ENCODE measurements at places on chromosomes 11 and 22.

GRCh38 chr11:86513746-86514373, 139.2 kb downstream of the CCDC81 start:
- DNase-seq, result no peak

- DNase-seq, result no peak
Observed at GRCh38 chr22:17867160-17867785, 93.0 kb upstream of the BID start.

DNA sequence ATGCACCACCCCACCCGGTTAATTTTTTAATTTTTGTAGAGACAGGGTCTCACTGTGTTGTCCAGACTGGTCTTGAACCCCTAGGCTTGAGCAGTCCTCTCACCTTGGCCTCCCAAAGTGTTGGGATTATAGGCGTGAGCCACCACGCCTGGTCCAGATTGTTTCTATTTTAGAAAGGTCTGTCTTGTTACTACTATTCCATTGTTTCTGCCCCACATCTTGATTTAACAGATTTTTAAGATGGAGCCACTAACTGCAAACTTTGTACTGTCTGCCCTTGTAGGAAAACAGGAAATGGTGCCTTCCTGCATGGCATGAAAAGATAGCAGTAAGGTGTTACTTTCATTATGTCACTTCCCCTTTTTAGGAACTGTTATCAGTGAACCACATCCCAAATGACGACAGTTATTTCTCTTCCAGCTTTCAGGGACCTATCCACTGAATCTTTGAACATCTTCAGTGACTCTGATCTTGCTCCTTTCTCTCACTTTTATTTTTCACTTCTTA, 23.2 kb downstream of the TAF1D start:
- DNase-seq, result no peak

GRCh38 chr11:99682171-99682570, 661.4 kb downstream of the CNTN5 start:
- DNase-seq, result no peak

GRCh38 chr22:28023036-28023435, 104.0 kb upstream of the PITPNB start:
- no peak for DNase-seq

GRCh38 chr22:23518376-23519187, 61.5 kb downstream of the IGLL1 start:
- DNase-seq, result no peak

DNA sequence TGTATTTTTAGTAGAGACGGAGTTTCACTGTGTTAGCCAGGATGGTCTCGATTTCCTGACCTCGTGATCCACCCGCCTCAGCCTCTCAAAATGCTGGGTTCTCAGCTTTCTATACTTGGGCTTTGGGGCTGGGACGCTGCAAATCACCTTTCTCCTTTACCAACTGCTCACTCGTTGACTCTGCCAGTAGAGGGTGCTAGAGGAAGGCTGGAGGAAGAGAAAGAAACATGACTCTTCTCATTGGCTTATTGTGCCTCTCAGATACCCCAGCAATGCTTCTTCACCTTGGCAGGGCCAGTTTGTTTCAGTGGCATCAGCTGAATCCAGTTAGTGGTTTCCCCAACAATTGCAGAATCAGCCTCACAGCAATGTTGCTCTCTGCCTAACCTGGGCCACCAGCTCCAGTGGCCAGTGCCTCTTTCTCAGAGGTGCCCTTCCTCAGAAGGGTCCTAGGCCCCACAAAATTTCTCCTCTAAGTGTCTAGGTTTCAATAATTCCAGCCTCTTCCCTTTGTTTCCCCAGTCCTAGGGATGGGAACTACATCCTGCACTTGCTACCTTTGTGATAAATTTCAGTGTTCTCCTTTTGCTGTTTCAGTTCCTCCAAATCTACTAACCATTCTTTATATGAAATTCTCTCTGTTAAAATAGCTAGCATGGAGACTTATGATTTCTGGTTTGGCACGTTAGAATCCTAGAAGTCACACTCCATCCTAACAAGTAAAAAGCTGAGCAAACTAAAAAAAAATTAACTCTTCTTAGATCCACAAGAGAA, 71.5 kb upstream of the VSTM5 start:
- no peak for DNase-seq

GRCh38 chr11:44912270-44912987, 38.3 kb downstream of the TP53I11 start:
- DNase-seq, result no peak

DNA sequence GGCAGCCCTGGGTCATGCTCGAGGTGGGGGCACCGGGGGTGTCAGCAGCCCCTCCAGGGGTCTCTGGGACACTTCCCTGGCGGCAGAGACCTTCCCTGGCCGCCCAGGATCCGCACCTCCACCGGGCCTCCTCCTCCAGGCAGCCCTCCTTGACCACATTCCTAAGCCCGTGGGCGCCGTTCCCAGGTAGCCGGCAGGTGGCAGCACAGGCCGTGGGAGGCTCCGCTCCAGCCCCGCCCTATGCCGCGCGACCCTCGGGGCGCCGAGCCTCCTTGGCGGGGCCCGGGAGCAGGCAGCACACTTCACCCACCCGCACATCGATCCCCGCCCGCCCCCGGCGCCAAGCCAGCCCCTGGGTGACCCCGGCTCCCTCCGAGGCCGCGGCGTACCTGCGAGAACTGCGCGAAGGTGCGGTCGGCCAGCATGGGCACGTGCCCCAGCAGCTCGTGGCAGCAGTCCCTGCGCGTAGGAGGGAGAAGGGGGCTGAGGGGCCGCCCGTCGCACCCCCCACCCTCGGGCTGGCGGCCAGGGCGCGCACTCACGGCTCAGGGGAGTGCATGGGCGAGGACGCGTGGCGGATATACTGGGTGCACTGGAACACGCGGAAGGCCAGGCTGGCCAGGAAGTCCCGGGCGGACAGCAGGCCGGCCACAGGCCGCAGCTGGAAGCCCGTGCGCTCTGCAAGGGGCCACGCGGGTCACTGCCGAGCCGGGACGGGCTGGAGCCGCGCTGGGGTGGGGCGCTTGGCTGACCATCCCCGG, 5.3 kb upstream of the INS start:
- peak; percentile 12 for DNase-seq

GRCh38 chr11:111801135-111801534, 34.9 kb upstream of the PPP2R1B start:
- DNase-seq, result no peak

GRCh38 chr11:8267831-8268529, 4.3 kb upstream of the LMO1 start:
- DNase-seq, result no peak

GRCh38 chr11:129237880-129238638, 45.9 kb upstream of the ARHGAP32 start:
- no peak for DNase-seq

DNA sequence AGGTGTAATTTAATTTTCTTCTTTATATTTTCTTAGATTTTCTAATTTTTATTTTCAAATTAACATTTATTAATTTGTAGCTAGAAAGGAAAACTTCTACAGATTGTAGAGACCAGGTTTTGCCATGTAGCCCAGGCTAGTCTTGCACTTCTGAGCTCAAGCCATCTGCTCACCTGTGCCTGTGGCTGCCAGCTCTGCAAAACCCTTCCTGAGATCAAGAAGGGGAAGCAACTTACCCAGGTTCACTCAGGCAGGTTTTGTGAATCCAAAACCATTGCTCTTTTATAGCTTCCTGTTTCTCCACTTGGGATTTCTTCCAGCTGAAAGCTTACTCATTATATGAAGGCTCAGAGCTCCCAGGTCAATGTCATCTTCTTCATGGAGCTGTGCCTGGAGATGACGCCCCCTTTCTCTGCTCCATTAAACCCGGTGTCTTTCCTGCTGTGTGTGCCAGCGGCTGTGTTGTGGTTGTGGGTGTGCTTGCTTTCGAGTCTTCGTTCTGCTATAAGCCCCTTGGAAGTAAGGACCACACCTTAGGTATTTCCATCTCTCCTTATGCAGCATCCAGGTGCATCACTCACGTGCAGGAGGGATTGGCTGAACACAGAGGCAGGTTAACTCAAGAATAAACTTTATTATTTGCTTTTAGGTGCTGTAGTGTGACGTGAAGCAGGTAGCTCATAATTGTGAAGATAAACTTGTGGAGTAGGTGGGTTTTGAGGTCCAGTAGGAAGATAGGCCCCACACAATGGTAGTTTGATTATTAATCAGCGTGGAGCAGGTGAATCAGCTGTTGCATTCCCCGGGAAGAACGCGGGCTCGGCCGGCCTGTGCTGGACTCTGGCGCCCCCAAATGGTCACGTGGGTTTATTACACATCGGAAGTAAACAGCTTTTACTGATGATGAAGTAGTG, 42.2 kb upstream of the INCENP start:
- peak; percentile 74 for DNase-seq

DNA sequence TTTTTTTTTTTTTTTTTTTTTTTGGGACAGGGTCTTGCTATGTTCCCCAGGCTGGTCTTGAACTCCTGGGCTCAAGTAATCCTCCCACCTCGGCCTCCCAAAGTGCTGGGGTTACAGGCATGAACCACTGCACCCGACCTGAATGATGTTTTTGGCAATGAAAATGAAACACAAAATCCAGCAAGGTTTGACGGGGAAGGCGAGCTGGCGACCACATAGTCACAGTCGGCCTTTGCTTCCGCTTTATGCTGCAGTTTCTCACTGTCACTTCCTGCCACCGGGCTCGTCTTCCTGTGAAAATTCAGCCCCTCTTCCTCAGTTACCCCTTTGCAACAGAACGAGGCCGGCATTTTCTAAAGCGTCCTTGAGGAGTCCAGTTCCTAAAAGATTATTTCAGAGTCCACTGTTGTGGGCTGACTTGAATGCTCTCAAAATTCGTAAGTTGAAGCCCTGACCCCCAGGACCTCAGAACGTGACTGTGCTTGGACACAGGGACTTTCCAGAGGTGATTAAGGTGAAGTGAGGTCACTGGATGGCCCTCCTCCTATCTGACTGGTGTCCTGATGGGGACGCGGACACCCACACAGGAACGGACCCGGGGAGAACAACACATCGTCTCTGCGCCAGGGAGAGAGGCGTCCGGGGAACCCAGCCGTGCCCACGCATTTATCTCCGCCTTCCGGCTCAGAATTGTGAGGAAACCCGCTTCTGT, 2.9 kb upstream of the BID start:
- peak; percentile 44 for DNase-seq

DNA sequence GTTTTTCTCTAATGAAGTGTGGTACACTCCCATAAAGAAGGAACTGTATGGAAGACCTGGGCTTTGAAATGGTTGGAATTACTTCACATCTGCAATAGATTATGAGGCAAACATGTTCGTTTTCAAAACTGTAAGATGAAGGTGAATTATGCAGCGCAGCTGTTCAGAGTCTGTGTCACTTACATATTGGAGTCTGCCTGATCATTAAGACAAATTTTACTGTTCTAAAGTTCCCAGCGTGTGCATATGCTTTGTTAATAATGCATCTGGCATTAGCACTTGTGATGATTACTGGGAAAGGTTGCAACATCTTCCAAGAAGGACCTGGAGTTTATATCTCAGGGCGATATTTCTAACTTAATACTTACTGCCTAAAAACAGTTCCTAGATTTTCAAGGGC, 255.2 kb upstream of the ZC3H12C start:
- no peak for DNase-seq

- DNase-seq, result peak; percentile 44
Observed at GRCh38 chr22:19109198-19110063, 12.8 kb downstream of the DGCR2 start.

GRCh38 chr22:39960791-39961746, 872 bp downstream of the TMA7B start:
- DNase-seq, result no peak

DNA sequence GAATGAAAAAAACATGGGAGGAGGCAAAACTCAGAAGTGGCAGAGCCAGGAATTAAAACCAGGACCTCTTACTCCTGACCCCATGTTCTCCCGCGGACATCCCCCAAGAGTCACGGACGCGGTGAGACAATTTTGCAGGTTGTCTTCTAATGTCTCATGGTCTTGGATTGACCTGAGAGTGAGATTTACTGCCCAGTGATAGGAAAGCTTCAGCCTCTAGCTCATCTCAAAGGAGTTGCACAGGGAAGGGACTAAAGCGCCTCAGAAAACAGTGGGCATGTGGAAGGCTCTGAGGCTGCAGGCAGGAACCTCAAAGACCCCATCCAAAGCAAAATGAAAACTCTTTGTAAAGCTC, 197.4 kb downstream of the ADAMTS15 start:
- no peak for DNase-seq

GRCh38 chr11:69437001-69437875, 44.2 kb upstream of the LINC01488 start:
- DNase-seq, result no peak

GRCh38 chr22:48757581-48757980, 1070.1 kb downstream of the BRD1 start:
- no peak for DNase-seq

GRCh38 chr11:73940801-73941570, 9.8 kb upstream of the DNAJB13 start:
- DNase-seq, result no peak

DNA sequence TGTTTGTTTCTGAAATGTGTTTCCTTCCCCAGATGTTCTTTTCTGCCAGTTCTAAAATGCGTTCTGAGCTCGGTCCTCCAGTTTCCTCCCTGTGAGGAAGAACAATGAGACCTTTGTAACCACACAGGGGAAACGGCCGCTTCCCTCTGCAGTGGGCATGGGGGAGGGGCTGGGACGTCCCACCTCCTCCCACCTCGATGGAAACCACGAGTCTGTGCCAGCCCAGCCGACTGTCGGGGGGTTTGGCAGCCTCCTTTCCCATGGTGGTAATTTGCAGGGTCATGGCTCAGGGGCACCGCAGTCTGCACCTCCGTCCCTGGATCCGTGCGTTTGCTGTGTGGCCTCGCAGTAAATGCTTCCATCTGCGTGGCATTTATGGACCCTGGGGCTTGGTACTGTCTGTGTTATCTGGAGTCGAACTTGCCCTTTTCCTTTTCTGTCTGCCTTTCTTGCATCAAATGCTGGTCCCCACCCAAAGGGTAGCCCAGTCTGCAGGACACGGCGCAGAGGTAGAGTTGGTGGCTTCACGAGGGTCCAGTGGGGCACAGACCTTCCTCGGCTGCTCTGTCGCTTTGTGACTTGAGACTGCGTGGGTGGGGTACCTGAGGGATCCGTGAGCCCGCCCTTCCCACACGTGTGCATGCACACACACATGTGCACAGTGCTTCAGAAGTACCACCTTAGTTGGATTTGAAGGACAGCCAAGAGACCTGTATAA, 16.1 kb downstream of the LRP5 start:
- no peak for DNase-seq

- no peak for DNase-seq
Observed at GRCh38 chr11:44862558-44863101, 88.1 kb downstream of the TP53I11 start.

All from T follicular helper cell (primary cell).